Jurkat, Clone E6-1 (cell line): ENCODE measurements at places on chromosomes 3 and 15.

DNA sequence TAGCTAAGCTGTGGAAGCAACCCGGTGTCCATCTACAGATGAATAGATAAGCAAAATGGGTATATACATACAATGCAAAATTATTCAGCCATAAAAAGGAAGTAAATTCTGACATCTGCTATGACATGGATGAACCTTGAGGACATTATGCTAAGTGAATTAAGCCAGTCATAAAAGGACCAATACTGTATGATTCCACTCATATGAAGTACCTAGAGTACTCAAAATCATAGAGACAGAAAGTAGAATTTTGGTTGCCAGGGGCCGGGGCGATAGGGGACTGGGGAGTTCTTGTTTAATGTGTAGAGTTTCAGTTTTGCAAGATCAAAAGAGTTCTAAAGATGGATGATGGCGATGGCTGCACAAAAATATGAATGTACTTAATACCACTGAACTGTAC is 10.3 kb downstream of the EID1 start:
- DNase-seq: no peak

GRCh38 chr3:49020330-49021212 is 1.4 kb upstream of the NDUFAF3 start:
- DNase-seq: no peak

- DNase-seq: no peak
Observed at GRCh38 chr3:153590051-153590450, 428.0 kb downstream of the RAP2B start.

DNA sequence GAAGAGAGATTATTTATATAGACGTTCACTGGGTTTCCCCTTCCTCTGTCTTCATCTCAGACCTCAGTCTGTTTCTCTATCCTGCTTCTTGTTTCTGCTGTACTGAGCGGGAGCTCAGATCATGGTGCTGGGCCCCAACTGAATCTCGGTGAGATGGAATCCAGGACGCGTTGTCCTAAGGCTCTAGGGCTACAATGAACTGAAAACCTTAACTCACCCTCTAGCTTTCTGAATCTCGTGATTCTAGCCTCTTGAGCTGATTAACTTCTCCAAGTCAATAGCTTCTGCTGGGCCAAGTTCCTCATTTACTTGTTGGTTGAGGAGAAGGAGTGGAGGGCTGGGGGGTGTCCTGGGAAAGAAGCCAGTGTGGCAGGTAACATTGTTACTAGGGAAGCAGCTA is 32.7 kb upstream of the MAP3K13 start:
- DNase-seq: no peak

- DNase-seq: no peak
Observed at GRCh38 chr3:27554706-27555105, 70.5 kb upstream of the SLC4A7 start.

- no peak for DNase-seq
Observed at GRCh38 chr15:94015324-94015723, 216.0 kb upstream of the MCTP2 start.

DNA sequence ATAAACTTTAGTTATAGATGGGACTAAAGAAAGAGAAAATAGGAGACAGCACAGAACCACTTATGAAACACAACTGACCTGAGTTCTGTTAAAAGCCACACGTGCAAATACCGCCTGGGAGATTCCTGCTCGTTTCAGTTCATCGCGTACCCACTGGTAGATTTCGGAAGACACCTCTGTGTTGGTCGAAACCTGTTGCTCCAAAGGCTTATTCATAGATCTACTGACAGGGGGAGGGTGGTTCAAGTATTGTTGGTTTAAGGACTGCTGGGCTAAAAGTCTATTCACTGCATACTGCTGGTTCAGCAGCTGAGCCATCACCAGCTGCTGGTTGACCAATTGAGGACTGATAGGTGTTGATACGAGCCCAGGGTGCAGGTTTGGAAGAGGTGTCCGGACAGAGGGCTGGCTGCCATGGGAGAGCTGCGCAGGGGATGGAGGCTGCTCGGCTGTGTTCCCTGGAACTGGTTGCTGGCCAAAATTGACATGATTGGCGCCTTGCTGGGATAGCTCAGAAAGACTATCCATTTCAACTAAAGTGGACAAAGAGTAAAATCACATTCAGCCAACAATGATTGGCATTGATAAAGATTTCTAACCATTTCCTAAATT is 30.6 kb downstream of the SATB1 start:
- no peak for DNase-seq

DNA sequence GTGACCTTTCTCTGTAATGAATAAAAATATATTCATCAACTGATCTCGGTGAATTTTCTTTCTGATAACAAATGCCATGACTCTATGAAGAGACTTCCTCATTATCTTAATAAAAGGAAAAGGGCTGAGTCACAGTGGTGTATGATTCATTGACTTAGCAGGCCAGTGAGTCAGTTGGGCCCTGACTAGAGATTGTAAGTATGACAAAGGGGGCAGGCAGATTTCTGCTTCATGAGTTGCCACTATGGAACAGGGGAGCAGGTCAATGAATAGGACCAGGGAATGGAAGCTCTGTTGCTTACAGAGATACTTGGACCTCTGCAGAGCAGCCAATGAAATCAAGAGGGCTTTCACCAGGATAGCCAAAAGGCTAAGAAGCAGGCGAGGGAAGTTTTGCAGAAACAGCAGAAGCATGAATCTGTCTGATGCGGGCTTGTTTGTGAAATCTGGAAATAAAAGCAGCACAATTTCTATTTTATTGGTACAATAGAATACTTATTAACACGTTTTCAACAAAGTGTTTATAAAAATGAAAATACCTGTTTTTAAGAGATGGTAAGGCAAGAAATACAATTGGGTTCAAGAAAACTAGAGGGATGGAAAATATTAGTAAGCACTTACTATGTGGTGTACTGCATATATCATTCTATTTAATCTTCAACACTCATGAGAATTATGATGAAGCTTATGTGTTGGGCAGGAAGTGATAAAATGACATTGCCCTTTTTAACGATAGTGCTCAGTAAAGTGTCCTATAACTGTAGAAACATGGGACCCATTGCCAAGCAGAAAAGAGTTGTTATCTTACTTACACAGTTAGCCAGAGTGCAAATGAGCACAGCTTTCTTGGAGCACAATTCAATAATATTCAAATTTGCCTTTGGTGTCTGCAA is 169.8 kb upstream of the MYRIP start:
- DNase-seq: no peak

GRCh38 chr3:123064914-123065313 is 1.9 kb upstream of the PDIA5 start:
- DNase-seq: peak; percentile 74

DNA sequence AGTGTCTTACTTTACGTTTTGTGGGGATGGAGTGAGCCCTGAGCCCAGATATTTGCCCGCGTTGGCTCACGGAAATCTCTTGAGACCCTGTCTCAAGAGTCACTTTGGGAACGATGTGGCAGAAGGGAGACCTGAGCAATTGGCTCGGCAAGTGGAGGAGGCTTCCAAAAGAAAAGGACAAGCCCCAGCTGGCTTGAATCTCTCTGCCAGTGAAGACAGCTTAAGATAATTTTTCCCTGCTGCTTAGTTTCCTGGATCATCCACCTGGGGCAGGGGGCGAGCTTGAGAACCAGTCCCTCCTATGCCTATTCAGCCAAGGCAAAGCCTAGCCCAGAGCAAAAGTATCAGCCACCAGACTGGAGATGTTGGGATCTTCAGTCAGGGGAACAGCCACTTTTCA is 708 bp downstream of the SEC22A start:
- no peak for DNase-seq

GRCh38 chr15:90595763-90596155 is 66.0 kb downstream of the CRTC3 start:
- no peak for DNase-seq

GRCh38 chr15:29050870-29051269 is 165.1 kb downstream of the APBA2 start:
- peak; percentile 90 for DNase-seq

- peak; percentile 33 for DNase-seq
Observed at GRCh38 chr3:128094295-128095151, 29.1 kb downstream of the RUVBL1 start.

DNA sequence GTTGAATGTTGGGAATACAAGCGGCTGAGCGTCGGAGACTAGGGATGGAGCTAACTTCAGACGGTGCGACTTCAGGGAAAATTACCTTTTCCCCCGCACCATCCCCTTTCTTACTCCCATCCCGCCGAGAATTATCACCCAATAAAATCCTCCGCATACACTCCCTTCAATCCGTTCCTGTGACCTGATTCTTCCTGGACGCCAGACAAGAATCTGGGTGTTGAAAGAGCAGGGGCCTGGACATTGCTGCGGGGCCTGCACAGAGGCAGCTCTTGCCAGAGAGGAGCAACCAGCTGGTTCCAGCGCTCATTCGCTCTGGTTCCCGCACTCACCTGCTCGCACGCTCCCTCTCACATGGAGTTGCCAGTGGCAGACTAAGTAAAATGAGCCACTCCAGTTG is 241.9 kb downstream of the ALCAM start:
- DNase-seq: no peak

DNA sequence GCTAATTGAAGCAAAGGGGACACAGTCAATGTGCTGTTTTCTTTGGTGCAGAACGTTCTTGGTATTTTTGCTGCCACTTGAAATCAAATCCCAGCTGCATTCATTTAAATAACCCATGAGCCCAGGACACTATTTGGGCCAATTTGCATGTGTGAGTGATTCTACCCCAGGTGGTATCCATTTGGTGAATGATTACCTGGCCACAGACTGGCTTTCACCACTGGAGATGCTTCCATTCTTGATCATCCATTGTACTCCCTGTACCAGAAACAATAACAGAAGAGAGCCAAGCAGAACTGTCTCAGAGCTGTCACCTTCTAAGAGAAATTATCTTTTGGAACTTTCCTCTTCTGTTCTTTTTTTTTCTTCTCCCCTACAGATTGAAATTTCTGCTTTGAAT is 139.7 kb upstream of the RARB start:
- DNase-seq: no peak

DNA sequence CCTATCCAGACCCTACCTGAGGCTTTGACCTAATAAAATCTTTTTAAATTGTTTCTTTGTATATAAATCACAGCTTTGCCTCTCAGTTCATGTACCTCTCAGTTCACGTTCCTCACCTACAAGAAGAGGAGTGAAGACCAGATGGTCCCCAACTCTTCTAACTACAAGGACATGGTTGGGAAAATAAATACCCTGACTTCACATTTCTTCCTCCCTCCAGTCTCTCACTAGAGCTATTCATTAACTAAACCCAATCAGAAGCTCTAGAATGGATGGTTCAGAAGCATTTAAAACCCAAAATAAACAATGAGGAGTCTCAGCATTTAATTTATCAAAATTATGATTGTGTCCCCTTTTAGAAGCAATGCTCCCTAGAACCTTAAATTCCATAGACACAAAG is 97.3 kb upstream of the AGTR1 start:
- no peak for DNase-seq

- DNase-seq: no peak
Observed at GRCh38 chr3:21409401-21409800, 341.6 kb downstream of the ZNF385D start.

GRCh38 chr3:30890907-30891306 is 3.6 kb downstream of the GADL1 start:
- DNase-seq: no peak

- no peak for DNase-seq
Observed at GRCh38 chr15:44736181-44736765, at the start of gene TRIM69. TSS of gene TRIM69 (plus strand) at chr15:44736528. CDS start at chr15:44736705, 177 bp downstream.

- peak; percentile 17 for DNase-seq
Observed at GRCh38 chr3:161800985-161801559, 304.5 kb downstream of the OTOL1 start.

GRCh38 chr15:86375733-86376280 is 296.1 kb downstream of the AGBL1 start:
- no peak for DNase-seq

DNA sequence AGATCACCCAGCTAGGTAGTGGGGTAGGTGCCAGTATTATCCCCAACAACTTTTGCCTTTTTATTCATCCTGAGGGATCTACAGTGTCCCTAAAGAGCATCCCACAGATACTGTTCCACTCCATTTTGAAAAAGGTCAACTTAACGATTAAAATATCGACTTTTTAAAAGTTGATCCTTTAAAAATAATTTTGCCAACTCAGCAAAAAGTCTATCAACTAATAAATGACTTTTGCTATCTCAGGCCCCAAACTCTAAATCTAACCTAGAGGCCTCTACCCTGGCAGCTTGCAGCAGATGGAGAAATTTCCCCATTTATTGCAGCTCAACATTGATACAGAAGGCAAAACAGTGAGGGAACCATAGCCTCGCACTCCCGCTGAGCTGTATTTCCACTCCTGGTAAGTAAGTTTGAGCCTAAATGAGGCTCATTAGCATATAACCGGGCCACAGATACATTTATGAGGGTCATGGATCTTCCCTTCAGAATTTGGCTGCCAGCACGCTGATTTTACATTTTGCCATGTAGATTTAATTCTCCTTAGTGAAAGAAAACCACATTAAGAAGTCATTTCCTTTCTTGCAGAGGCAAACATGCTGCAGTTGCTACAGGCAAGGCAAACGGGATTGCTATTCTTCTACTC is 704.1 kb upstream of the CFAP20DC start:
- no peak for DNase-seq

DNA sequence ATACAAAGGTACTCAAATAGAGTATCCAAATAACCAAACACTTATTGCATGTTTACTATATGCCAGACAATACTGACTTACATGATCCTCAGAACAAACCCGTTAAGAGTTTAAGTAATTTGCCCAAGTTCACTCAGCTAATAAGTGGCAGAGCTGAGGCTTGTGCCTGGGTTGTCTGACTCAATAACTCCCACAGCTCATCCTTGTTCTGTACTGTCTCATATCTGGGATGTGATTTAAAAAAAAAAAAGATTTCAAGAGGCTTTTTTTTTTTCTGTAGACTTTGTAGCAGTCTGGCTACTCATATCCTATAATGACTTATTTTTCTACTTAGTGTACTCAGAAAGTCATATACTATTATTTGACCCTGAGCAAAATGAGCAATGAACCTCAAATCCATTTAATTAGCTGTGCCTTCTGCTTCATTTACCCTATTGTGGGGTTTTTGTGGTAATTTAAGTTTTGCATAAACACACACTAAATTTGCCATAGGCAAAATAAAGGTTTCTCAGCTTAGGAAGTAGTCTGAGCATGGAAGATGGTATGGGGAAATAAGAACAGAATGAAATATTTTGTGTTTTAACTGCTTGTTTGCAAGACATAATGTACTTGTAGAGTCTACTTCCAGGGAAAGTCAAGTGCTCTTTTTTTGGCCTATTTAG is 3.1 kb downstream of the NSUN3 start:
- no peak for DNase-seq

GRCh38 chr3:38131621-38132369 is 5.1 kb downstream of the ACAA1 start:
- DNase-seq: no peak

DNA sequence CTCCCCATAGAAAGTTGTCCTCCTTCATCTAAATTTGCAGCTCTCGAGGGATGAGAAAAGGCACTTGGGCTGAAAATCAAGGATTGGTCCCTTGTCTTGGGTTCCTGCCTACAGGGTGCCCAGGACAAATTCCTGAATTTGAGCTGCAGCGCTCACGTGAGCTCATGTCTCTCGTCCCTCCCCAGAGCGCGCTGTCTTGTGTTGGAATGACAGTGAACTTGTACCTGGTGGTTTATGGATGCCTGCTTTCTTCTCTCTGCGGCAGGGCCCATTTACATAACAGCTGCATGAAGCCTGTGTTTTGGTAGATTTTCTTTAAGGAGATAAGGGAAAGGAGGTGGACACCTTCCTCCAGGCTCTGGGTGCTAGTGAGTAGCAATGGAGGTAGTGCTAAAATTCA is 4.3 kb downstream of the RYR3 start:
- DNase-seq: no peak

GRCh38 chr3:59990915-59991314 is 941.1 kb upstream of the CFAP20DC start:
- DNase-seq: no peak
